ENCODE measurements at places on chromosomes 4 and X.

DNA sequence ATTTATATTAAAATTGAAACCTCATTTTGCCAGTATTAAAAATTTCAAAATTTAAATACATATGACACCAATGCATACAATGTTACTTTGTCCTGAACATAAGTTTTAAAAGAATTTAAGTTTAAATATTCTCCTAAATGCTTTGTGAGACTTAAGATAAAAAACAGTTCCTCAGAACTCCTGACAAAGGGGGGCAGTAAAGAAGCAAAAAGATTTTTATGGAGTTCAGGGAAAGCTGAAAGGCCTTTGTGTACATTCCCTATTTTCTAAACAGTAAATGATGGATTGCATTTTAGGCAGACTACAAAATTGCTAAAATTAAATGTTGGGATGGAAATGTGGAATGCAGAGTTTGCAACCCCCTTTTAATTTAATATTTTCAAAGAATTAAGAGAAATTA lies 81.7 kb downstream of the SNCA start:
- no peak for DNase-seq

DNA sequence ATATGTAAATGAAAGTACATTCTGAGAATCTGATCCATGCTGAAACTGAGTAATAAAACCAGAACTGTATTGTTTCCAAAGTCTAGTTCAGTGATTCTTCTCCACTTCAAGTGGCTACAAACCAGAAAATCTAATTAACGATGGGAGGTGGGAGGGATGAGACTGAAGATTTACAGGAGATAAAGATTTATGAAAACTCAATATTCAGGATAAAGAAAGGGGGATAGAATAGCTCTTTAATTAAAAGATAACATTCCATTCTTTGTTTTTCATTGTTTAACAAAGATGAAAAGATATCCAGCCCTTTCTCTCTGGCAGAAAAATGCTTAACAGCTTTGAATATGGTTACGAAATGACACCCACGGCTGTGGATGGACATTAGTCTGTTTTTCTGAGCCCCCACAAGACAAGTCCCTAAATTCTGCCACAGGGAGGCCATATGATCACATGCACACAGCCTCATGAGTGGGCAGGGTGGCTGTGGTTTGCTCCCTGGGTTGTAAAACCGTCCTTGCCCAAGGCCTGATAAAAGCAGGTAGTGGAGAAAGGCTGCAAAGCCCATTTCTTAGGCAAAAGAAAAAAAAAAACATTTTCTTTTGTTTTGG lies 36.4 kb downstream of the TMEM150C start:
- no peak for DNase-seq

DNA sequence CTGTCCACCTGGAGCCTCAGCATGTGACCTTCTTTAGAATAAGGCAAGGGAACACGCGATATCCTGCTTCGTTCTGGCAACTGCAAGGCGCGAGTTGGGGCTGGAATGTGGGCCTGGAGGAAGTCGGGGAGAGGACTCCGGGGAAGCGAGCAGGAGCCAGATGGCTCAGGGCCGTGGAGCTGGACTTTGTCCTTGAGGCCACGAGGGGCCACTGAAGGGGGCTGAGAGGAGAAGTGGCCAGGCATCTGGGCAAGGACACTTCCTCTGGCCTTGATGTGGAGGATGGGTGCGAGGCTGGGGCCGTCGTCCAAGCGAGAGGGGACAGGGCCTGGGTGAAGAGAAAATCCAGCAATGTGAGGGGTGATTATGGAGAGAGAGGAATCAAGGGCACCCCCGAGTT lies 12.2 kb upstream of the DUSP9 start:
- no peak for DNase-seq

GRCh38 chr4:38120772-38121171 lies 160.6 kb downstream of the PTTG2 start:
- no peak for DNase-seq

DNA sequence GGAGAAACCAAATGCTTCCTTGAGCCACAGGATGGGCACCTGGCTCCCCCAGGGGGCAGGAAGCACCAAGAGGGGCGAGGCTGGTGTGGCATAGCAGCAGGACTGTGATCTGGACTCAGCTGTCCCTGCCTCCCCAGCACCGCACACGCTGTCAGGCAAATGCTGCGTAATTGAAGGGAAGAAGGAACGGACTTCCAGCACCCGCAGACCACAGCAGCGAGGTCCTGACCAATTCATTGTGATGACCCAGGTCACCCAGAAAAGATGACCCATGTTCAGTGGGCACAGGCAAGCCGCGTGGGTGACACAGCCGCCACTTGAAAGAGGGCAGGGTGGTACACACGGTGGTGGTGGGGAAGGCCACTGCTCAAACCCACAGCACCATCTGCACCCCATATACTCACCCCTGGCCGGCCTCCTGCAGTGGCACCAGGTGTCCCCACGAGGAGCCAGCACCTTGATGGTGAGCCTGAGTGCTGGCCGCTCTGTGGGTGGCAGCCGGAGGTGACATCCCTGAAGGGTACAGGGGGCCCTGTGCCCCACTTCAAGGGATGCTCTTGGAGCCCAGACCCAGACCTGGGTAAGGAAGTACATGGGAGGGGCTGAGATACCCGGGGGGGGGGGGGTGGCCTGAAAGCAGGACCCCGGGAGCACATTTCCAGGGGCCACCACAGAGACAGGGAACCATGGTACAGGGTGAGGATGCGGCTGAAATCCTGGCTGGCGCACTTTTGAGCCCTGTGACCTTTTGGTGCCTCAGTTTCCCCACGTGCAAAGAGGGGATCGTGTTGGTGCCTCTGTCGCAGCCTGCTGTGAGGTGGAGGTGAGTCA lies 11.5 kb downstream of the NAT8L start:
- no peak for DNase-seq

DNA sequence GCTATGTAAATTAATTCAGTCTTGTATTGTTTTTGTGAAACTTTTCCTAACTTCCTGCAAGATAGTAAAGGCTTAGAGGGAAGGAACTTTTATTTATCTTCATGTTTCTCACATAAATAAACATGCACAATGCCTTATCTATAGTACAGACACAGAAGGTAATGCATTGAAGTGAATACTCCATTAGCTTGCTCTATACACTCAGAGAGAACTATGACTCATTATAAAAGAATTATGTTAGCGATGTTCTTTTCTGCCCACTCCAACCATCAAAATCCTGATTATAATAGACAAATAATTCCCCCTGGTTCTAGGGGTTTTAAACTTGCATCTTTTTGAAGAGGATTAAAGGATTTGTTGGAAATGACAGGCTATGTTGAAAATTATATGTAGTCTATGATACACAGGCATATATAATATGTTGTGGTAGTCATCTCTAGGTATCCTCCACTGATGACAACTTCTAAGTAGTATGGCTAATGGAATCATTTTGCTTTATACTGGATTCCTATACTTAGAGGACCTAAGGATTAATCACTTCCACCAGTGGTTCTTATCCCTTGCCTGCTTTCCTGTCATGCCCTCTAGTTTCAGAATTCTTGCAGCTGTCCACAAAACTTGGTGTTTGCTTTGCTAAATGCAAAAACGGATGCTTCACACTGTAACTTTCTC lies 115.7 kb downstream of the NDST4 start:
- DNase-seq, result no peak

DNA sequence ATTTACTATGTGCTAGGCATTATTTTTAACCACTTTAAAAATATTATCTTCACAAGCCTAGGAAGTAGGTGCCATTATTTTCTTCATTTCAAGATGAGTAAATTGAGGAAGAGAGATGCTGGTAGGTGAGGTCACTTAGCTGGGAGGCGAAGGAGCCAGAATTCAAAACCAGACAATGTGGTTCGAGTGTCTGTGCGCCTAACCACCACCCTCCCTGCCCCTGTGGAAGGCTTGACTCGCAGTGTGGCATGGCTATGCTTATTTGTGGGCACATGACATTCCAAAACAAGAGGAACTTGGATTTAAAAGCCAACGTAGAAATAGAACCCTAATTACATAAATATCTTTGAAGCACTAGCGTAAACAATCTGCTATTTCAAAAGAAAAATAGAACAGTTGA lies 226.6 kb upstream of the PITX2 start:
- DNase-seq, result no peak

DNA sequence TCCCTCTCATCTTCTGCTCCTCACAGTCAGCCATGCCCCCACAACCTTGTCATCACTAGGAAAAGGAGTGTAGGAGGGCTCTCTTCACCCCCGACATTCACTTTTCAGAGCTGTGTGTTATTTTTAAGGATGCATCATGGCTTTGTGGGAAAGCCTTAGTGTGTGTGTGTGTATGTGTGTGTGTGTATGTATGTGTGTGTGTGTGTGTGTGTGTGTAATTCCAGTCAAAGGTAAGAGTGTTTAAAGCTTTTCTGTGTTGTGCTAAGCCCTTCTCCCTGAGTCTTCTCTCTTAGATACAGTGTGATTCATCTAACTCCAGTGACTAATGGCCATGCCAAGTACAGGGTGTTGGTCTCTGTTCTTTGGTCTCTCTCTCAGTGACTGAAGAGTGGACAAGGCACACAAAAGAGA lies 76.6 kb downstream of the CHIC2 start:
- no peak for DNase-seq

GRCh38 chr4:123427951-123428350 lies 31.4 kb downstream of the SPRY1 start:
- no peak for DNase-seq

DNA sequence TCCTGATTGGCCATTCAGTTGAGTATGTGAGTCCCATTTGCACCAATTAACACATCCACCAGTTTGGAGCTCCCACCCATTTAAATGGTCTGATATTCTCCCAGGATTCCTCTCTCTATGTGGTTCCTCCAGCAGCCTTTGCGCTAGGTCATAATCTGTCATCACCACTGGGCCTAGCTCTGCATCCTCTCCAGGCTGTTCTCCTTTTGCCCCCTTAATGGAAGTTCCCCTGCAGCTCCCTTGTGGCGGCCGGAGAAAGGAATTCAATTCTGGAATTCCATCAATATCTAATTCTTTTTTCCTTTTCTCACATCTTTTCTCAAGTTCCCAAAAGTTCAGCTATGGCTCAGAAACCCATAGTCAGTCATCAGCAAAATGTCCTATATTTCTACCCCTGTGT lies 2184.4 kb upstream of the AGA start:
- DNase-seq, result no peak

DNA sequence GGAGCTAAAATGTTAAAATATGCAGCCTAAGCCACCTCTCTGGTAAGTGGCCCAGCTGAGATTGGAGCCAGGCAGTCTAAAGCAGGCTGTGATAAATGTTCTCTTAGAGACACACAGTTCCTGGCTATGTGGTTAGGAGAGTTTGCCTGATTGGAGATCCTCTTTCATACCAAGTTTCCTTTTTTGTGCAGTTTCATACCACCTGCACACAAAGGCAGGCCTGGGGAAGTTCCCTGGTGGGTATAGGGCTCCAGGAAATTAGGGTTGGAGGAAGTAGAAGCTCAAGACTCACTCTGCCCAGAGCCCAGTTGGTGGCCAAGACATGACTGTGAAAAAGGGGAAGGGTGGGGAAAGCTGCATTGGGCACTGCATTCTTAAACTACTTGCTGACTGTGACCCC lies 16.9 kb downstream of the CYBB start:
- no peak for DNase-seq

DNA sequence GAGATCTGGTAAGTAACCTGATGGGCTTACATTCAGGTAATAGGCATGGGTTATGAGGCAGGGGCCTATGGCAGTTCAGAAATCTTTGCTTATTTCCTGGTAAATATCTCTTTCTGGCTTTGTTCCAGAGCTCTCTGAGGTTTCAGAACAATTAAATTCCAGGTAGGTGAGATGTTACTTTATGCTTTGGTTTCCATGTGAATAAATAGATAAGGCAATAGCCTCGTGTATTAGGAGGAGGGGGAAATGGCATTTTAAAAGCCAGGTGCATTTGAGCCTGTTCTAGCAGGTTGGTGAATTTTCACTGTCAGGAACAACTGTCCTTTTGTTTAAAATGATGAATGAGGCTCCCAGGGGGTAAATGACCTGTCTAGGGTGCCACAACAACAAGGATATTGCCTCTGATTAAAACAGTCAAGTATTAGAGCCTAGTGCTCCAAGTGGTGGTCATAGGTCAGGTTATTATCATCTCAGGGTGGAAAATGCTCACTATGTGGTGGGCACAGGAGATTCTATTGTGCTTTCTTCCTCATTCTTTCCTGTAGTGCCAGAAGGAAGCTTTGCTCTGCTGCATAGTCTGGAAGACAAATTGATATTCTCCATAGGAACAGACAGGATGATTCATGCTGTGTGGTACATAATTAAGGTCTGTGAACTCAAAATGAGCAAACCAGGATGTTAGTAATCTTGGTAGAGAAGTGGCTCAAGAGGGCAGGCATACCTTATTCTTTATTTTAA lies 296.2 kb downstream of the INPP4B start:
- no peak for DNase-seq

DNA sequence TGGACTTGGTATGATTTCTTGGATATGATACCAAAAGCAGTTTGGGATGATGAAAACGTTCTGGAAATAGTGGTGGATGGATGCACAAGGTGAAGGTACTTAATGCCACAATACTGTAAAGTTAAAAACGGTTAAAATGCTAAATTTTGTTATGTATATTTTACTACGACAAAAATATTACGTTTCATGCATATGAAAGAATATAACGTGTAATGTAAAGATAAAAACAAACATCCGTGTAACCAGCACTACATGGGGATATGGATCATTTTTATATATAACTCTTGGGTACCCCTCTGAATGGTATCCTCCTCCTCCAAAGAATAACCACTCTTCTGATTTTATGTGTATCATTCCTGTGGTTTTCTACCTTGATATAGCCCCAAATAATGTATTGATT lies 862 bp upstream of the CENPU start:
- DNase-seq, result no peak

- peak; percentile 38 for DNase-seq
Measured at GRCh38 chr4:108030332-108030731, 40.6 kb downstream of the HADH start.

DNA sequence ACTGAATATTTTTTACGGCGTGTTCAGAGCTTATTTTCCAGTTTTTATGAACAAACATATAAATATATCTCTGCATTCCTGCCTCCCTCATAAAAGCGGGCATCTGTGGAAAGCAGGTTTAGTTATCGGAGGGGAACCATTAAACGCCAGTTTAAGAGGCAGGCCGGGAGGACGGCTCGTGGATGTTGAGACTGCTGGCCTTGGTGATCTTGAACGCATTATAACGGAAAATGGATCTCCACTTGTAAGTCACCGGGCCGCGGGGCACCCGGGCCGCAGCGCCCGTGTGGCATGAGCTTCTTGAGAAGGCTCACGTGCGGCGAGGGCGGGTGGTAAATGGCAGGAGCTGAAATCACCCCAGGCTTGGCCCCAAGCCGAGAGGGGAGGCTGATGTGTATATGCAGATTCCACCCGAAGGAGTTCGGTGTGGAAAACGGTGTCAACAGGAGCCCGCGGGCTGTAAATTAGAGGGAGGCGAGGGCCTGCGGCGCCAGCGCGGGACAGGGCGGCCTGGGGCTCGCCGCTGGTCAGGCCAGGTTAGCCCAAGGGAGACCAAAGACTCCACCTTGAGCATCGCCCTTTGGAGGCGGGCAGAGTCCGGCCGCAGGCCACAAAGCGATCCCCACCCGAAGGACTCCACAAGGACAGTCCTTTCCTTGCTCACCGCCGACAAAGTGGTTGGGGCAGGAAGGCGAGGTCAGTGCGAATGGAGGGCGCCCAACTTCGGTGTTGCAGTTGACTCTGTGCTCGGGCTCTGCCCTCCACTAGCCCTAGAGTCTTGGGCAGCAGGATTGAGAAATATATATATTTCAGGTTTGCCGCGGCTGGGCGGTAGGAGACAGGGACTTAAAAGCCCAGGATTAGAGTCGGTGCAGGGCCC lies 1.3 kb upstream of the HAND2 start:
- no peak for DNase-seq

- no peak for DNase-seq
Measured at GRCh38 chr4:9994246-9994847, 26.9 kb downstream of the SLC2A9 start.

- DNase-seq, result no peak
Measured at GRCh38 chrX:22056235-22056634, 24.1 kb downstream of the PHEX start.

All from testis (tissue), 5 donors.